CD4-positive, alpha-beta T cell (primary cell): ENCODE measurements at places on chromosomes 5 and 9. TPM values are rescaled to one million over a fixed set of nuclear protein-coding genes. Genes with fewer than 3 reads are reported as not detected.

- H3K4me1 ChIP-seq: no peaks in the 10 kb centered on the region
- no peak for DNase-seq
- H3K36me3 ChIP-seq: no peaks in the 10 kb centered on the region
- no peaks in the 10 kb centered on the region for H3K27me3 ChIP-seq
- no peak overlapping the region for H3K27ac ChIP-seq
Measured at GRCh38 chr5:102154291-102154690, 141.8 kb downstream of the SLCO4C1 start.

- no peak overlapping the region for H3K27ac ChIP-seq
- H3K27me3 ChIP-seq: no peaks in the 10 kb centered on the region
- peaks cover 8% of the 10 kb centered on the region for H3K36me3 ChIP-seq
- no peak for DNase-seq
- no peaks in the 10 kb centered on the region for H3K4me1 ChIP-seq
Measured at GRCh38 chr5:131198625-131199024, 27.9 kb downstream of the LYRM7 start.

GRCh38 chr9:20621471-20622329 is 599 bp downstream of the MLLT3 start:
- peak overlapping the region; percentile 97 for H3K4me3 ChIP-seq
- peak; percentile 80 for DNase-seq
- peak overlapping the region; percentile 92 for H3K27ac ChIP-seq
- peaks cover 24% of the 10 kb centered on the region for H3K4me1 ChIP-seq
- H3K27me3 ChIP-seq: no peaks in the 10 kb centered on the region
- H3K36me3 ChIP-seq: peaks cover 3% of the 10 kb centered on the region

DNA sequence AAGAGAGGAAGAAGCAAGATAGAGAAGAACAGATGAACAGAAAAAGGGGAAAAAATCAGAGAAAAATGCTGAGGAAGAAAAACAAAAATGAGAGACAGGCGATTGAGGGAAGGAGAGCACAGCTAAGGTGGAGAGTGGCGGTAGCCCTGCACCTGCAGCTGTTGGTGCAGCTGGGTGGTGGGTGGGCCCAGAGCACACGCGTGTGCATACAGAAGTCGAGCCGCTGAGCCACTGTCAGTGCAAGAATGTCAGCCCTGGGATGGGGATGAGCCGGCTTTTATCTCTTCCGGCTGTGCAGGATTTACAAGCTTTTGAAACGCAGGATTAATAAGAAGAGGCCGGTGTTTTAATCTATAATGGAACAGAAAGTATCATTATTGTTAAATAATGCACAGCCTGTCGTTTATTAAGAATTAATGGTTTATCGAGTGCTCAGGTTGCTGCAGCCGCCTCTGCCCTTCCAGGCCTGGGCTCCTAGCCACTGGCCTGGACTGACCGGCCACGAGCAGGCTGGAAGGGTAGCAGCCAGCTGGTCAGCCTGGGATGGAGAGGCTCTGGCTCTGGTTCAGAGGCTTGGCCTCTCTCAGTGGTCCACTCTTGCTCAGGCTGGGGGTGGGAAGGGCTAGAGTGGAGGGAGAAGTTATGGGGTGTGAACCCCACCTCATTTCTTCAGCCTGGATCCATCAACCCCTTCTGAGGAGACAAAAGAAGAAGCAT is 68.7 kb downstream of the PCDH1 start:
- no peak for DNase-seq
- no peaks in the 10 kb centered on the region for H3K36me3 ChIP-seq
- no peaks in the 10 kb centered on the region for H3K4me1 ChIP-seq

GRCh38 chr9:104987743-104988142 is 59.8 kb upstream of the ABCA1 start:
- peaks cover 32% of the 10 kb centered on the region for H3K4me1 ChIP-seq
- no peak for DNase-seq
- no peak overlapping the region for H3K4me3 ChIP-seq

- no peaks in the 10 kb centered on the region for H3K4me1 ChIP-seq
- no peak overlapping the region for H3K27ac ChIP-seq
- no peaks in the 10 kb centered on the region for H3K27me3 ChIP-seq
- no peak overlapping the region for H3K4me3 ChIP-seq
- H3K36me3 ChIP-seq: no peaks in the 10 kb centered on the region
Measured at GRCh38 chr5:133938929-133939328, 29.5 kb downstream of the C5orf15 start.

- H3K4me1 ChIP-seq: no peaks in the 10 kb centered on the region
- H3K27me3 ChIP-seq: no peaks in the 10 kb centered on the region
- no peak for DNase-seq
- H3K4me3 ChIP-seq: no peak overlapping the region
- H3K36me3 ChIP-seq: no peaks in the 10 kb centered on the region
Measured at GRCh38 chr5:32690153-32690552, 21.0 kb upstream of the NPR3 start.

DNA sequence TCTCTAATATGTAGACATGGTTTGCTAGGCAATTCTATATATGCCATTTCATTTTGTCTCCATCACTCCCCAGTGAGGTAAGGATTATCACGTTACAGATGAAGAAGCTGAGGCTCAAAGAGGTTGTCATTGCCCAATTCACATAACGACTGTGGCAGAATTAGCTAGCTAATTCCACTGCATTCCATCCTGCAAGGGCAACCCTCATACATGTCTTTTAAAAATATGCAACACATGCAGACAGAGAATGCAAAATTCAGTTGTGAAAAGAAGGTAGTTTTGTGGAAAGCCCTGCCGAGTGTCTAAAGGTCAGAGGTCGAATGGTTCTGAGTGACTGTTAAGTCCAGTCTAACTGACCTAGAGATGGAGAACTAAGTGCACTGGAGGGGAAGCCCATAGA is 219.2 kb downstream of the PAPPA start:
- no peaks in the 10 kb centered on the region for H3K4me1 ChIP-seq
- H3K4me3 ChIP-seq: no peak overlapping the region
- no peak overlapping the region for H3K27ac ChIP-seq
- no peaks in the 10 kb centered on the region for H3K27me3 ChIP-seq

GRCh38 chr9:107504585-107505455 is 15.3 kb upstream of the KLF4 start:
- no peaks in the 10 kb centered on the region for H3K4me1 ChIP-seq
- H3K36me3 ChIP-seq: no peaks in the 10 kb centered on the region
- H3K27me3 ChIP-seq: no peaks in the 10 kb centered on the region
- no peak overlapping the region for H3K27ac ChIP-seq

- no peaks in the 10 kb centered on the region for H3K36me3 ChIP-seq
- no peaks in the 10 kb centered on the region for H3K27me3 ChIP-seq
- DNase-seq: no peak
Measured at GRCh38 chr5:125865166-125865815, 557.9 kb upstream of the GRAMD2B start.

DNA sequence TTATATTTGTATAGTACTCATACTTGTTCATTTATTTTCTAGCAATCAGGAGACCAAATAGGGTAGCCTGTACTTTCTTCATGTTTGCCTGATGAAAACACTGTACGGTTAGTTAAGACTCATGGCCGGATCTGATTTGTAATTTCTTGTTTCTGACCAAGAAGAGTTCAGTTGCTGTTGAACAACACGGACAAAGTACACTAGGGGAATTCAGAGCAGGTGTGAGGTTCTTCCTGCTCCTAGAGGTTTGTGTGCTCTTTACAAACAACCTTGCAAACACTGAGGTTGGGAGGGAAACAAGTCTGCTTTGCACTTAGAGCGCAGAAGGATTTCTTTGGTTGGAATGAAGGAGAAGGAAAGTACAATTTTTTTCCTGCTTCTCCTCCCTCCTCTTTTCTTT is 69.7 kb downstream of the TRIO start:
- H3K27me3 ChIP-seq: no peaks in the 10 kb centered on the region
- H3K4me3 ChIP-seq: no peak overlapping the region
- no peaks in the 10 kb centered on the region for H3K36me3 ChIP-seq
- H3K27ac ChIP-seq: no peak overlapping the region
- H3K4me1 ChIP-seq: no peaks in the 10 kb centered on the region

GRCh38 chr5:25416960-25417359 is 772.2 kb upstream of the CDH10 start:
- H3K36me3 ChIP-seq: no peaks in the 10 kb centered on the region
- H3K4me3 ChIP-seq: no peak overlapping the region
- H3K27ac ChIP-seq: no peak overlapping the region
- no peaks in the 10 kb centered on the region for H3K27me3 ChIP-seq
- no peaks in the 10 kb centered on the region for H3K4me1 ChIP-seq
- no peak for DNase-seq

DNA sequence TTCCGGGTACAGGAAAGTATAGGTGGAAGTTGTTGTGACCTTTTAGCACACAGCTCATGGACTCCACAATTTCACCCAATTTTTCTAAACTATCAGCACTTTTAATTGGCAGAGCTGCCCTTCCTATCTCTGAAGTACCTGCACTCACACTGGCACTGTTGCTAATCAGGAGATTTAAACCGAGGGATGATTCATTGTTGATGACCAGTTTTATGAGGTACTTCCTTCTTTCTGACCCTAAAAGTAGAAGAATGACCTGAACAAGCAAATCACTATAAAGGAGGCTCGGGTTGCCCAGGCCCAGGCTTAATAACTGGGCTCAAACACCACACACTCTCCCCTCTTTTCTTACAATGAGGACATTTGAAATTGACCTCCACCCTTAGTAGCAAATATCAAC is 105.9 kb downstream of the KCNN2 start:
- H3K4me1 ChIP-seq: no peaks in the 10 kb centered on the region
- no peak overlapping the region for H3K27ac ChIP-seq
- no peaks in the 10 kb centered on the region for H3K27me3 ChIP-seq
- H3K36me3 ChIP-seq: no peaks in the 10 kb centered on the region
- no peak overlapping the region for H3K4me3 ChIP-seq

DNA sequence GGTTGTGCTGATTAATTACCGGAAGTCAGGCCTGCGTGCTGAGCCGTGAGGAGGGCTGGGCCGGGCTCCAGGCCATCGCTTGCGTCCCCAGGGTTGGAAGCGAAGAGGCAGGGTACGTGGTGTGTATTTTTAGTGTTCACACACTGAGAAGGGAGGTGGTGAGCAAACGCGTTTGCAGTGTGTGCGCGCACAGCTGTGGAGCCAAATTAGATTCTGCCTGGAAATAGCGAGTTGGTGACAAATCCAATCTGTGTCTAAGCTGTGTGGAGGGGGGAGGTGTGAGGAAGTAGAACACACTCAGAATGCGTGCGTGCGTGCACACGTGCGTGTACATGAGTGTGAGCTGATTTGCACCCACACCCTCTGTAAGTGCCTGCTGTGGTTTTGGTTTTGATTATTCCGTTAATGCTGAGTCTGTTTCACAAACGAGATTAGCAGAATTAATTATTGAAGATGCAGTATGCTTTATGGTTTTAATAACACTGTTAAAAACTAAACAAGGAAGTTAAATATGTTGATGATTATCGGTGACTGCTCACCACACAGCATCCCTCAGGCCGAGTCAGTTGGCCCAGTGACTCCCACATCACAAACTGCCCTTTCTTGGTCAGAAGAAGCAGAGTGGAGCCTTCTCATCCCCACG is 111.8 kb upstream of the FCN2 start:
- no peaks in the 10 kb centered on the region for H3K4me1 ChIP-seq
- no peak overlapping the region for H3K4me3 ChIP-seq
- H3K27ac ChIP-seq: no peak overlapping the region
- H3K36me3 ChIP-seq: no peaks in the 10 kb centered on the region
- no peaks in the 10 kb centered on the region for H3K27me3 ChIP-seq

- no peaks in the 10 kb centered on the region for H3K36me3 ChIP-seq
- no peaks in the 10 kb centered on the region for H3K27me3 ChIP-seq
- H3K4me1 ChIP-seq: no peaks in the 10 kb centered on the region
Measured at GRCh38 chr5:172319708-172320441, 36.3 kb upstream of the UBTD2 start.

DNA sequence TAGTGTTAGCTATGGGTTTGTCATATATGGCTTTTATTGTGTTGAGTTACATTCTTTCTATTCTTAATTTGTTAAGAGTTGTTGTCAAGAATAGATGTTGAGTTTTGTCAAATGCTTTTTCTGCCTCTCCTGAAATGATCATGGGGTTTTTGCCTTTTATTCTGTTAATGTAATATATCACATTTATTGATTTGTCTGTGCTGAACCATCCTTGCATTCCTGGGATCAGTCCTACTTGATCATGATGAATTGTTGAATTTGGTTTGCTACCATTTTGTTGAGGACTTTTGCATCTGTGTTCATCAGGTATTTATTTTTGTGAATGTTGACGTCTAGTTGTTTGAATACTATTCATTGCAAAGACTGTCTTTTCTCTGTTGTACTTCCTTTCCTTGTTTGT is 23.9 kb downstream of the RIC1 start:
- H3K27me3 ChIP-seq: no peaks in the 10 kb centered on the region
- no peak overlapping the region for H3K4me3 ChIP-seq
- H3K4me1 ChIP-seq: no peaks in the 10 kb centered on the region
- peaks cover 4% of the 10 kb centered on the region for H3K36me3 ChIP-seq

GRCh38 chr5:60514152-60514551 is 185.8 kb downstream of the DEPDC1B start:
- no peaks in the 10 kb centered on the region for H3K4me1 ChIP-seq
- H3K27me3 ChIP-seq: no peaks in the 10 kb centered on the region
- H3K4me3 ChIP-seq: no peak overlapping the region
- DNase-seq: no peak
- no peaks in the 10 kb centered on the region for H3K36me3 ChIP-seq

GRCh38 chr5:154901276-154901675 is 36.7 kb downstream of the GEMIN5 start:
- H3K36me3 ChIP-seq: peaks cover 84% of the 10 kb centered on the region
- no peaks in the 10 kb centered on the region for H3K27me3 ChIP-seq
- no peak for DNase-seq
- no peaks in the 10 kb centered on the region for H3K4me1 ChIP-seq
- H3K27ac ChIP-seq: no peak overlapping the region

DNA sequence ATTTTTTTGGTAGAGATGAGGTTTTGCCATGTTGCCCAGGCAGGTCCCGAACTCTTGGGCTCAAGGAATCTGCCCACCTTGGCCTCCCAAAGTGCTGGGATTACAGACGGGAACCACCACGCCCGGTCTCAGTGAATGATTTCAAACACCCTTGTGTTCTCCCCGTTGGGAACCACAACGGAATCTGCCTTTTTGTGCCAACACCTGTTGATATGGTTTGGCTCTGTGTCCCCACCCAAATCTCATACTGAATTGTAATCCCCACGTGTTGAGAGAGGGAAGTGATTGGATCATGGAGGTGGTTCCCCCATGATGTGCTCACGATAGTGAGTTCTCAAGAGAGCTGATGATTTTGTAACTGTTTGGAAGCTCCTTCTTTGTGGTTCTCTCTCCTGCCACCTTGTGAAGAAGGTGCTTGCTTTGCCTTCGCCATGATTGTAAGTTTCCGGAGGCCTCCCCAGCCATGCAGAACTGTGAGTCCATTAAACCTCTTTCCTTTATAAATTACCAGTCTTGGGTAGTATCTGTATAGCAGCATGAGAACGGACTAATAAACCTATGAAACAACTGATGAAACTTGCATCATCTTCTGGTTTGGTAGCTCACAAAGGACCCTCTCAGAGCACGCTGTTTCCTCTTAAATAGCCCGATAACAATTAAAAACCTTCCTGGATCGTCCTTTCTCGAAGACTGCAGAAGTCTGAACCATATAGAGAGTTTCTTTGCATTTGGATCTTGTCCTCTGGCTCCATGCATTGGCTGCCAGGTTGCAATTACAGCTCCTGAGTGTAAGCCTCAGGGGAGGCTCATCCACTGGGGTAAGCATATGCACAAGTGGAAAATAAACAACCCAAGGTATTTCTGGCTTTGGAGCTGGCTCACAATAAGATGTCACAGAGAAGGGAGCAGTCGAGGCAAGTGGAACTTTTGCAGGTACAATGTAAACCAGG is 91.5 kb downstream of the SPRY4 start:
- H3K27ac ChIP-seq: no peak overlapping the region
- H3K4me1 ChIP-seq: no peaks in the 10 kb centered on the region

GLIPR2 gene
- 13.6 TPM for total RNA-seq

RLN1 gene
- total RNA-seq: 0.84 TPM

PCDHB12 gene
- not detected for total RNA-seq

AIF1L gene
- total RNA-seq: not detected

WNT8A gene
- total RNA-seq: not detected

CCNJL gene
- not detected for total RNA-seq

RFESD gene
- total RNA-seq: 1.3 TPM

IFNA2 gene
- total RNA-seq: not detected

CCDC187 gene
- not detected for total RNA-seq

CYSRT1 gene
- 0.42 TPM for total RNA-seq

ZNF366 gene
- 0.06 TPM for total RNA-seq

CCDC69 gene
- total RNA-seq: 68.0 TPM
